ENCODE measurements at places on chromosomes 5 and 9.

- DNase-seq: no peak
Observed at GRCh38 chr9:123739902-123740301, 190.0 kb downstream of the DENND1A start.

- DNase-seq: peak; percentile 46
Observed at GRCh38 chr9:81848472-81848871, 79.8 kb upstream of the SPATA31D4 start.

GRCh38 chr5:2779459-2779858 lies 28.0 kb upstream of the IRX2 start:
- DNase-seq: no peak

DNA sequence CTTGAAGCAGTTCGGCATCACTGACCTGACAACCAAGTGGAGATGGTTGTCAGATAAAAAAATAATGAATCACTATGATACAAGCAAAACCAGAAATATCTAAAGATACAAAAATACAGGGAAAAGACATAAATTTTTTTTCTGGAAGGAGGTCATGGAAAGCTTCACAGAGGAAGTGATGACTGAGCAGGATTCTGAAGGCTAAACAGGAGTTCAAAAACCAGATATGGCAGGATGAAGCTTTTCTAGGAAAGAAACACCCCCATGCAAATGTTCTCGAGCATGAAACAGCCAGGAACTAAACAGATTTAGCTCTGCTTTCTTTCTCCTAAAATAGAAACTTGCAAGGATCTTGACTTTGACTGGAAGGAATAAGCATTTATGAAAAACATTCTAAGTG lies 60.7 kb upstream of the IFNE start:
- DNase-seq: no peak

GRCh38 chr5:96822686-96823459 lies 15.1 kb upstream of the ERAP1 start:
- DNase-seq: no peak

DNA sequence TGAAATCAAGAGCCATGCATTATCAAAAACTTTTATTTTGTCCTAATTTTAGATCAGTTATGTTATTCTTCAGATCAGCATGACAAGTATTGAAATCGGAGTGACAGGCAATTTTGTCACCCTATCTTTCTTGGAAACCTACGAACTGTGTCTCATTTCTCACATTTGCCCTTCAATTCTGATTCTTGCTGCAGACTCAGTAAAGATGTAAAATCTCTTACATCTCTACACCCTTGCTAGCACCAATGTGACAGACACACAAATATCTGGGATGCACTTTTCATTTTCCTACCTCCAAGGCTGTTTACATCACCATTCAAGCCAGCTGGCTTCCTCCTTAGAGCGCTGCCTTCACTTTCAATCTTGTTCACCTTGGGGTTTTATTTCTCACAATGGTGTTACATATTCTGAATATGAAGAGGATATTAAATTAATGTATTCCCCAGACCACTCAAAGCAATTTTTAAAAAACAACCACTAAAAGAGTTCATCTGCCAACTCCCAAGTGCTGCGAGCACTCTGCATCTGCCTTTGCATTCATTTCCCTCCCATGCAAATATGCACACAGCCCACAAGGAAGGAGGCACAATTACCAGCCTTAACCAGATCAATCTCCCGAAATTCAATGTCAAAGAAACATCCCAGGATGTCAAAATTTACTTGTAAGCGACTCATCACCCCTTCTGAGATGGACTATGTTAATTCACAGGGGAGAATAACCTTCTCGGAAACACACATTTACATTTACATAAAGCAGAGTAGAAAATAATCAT lies 164.3 kb downstream of the ENC1 start:
- DNase-seq: no peak

DNA sequence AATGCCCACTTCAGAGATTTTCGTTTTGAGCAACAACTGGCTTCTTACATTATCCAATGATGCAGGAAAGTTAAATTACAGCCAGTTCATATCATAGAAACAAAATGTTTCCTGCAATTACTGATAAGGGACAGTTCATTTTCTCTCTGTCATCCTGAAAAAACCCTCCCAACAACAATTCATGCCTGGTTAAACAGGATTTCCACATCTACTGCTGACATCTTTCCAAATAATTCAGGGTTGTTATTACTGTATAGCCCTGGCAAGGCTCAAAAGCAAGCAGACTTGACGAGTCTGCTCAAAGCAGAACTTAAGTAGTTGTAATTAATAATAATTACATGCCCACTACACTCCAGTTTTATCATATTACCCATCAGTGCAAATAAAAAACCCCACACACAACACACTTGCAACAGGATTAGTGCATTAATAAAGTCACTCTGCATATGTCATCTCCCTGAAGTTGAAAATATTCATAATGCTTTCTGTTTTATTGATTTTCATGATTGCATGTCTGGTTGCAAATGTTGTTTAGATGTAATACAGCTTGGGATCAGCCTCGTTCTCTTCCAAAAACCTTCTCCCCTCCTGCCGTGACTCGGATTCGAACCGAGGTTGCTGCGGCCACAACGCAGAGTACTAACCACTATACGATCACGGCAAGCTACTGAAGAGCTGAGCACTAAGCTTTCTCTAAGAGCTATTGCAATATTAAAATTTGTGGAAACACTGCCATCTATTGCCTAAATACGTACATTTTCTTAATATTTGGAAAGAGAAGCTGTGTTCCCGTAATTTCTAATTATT lies 119.6 kb upstream of the NFIB start:
- peak; percentile 90 for DNase-seq

DNA sequence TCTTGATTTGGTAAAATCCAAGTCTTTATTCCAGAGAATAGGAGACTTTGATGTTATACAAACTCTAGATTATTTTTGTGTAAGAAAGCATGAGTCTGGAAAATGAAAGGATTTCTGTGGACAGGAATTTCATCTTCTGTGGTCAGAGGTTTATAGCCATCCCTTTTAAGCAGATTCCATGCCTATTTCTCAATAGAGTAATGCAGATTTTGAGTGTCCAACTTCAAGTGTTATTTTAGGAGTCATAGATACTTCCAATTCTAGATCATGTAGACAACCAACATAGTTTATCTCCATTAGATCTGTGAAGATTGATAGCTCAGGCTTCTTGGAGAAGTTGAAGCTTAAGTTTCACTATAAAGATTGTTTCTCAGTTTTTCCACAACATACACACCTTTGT lies 379.7 kb downstream of the PSAT1 start:
- DNase-seq: peak; percentile 93

DNA sequence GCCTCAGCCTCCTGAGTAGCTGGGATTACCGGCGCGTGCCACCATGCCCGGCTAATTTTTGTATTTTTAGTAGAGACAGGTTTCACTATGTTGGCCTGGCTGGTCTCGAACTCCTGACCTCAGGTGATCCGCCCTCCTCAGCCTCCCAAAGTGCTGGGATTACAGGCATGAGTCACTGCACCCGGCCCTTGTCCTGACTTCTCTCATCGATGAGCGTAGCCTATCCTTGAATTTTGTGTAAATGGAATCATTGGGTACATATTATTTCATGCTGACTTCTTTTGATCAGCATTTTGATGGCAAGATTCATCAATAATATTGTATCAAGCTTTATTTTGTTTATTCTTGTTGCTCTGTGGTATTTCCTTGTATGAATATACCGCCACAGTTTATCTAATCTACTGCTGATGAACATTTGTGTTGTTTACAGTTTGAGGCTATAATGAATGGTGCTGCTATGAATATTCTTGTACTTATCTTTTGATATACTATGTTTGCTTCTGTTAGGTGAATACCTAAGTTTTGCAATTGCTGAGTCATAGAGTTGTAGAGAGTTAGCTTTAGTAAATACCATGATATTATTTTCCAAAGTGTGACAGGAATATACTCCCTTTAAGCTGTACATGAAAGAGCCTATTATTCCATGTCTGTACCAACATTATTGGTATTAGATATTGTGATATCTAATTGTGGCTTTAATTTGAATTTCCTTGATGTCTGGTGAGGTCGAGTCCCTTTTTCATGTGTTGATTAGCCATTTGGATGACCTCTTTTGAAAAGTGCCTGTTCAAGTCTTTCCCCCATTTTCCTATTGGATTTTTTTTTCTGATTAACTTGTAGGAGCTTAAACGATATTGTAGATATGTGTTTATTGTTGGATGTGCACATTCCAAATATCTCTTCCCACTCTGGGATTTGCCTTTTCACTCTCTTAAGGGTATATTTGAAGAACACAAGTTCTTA lies 107.5 kb downstream of the RGS3 start:
- DNase-seq: peak; percentile 21

DNA sequence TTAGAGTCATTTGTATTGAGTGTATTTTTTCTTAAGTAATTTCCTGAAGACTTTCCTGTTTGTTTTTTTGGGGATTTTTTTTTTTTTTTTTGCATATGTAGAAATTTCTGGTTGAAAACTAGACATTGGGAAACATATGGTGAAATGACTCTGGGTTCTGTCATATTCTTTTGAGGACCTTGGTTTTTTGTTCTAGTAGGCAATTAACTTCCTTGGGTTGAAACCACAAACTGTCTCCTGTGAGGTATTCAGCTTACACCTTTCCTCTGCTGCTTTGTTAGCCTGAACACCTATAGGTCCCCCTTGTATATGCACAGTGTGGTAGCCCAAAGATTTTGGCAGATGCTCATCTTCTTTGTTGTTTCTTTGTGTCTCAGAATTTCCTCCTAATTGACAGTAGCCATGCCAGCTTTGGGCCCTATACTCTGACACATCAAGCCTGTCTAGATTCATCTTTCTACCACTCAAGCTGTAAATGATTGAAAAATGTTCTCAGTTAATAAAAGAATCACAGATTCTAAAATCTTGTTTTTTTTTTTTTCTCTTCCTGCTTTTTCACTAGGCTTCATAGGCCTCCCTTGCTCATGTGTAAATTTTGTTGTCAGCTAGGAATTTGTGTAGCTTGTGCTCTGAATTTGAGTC lies 140.6 kb downstream of the COMMD10 start:
- no peak for DNase-seq

DNA sequence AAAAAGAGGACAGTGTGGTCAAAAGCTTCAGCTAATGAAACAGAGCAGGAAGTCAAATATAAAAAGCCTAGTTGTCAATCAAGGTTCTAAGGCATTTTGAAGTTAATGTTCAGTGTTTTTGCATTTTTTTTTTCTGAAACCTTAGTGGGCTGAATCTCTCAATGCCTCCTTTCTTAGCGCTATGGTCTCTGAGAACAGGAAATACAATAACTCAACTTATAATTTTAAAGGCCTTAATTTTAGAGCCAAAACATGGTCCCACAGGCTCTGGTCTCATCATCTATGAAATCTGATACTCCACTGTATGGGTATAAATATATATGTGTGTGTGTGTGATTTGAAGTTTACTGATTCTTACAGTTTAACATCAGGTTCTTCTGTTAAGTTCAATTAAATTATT lies 63.3 kb upstream of the DPYSL3 start:
- no peak for DNase-seq

DNA sequence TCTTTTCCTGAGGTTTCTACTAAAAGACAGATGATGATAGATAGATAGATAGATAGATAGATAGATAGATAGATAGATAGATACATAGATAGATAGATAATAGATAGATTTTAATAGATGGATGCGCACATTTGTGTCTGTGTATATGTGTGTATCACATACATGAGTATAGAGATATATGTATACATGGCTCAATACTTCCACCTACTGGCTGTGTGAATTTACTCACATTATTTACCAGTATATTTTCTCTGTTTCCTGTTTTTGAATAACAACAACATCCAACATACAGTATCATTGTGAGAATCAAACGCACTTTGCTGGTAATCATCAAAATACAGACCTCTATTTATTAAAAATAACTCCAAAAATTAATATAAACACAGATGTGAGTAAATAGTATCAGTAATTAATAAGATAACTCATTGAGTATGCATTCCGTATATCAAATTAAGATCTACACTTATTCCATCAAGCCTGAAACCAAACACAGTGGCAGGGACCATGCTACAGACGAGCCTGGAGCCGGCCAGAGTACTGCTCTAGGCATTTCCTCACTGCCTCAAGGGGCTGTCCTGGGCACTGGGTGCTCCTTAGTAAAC lies 338.0 kb downstream of the SEMA5A start:
- DNase-seq: peak; percentile 81

DNA sequence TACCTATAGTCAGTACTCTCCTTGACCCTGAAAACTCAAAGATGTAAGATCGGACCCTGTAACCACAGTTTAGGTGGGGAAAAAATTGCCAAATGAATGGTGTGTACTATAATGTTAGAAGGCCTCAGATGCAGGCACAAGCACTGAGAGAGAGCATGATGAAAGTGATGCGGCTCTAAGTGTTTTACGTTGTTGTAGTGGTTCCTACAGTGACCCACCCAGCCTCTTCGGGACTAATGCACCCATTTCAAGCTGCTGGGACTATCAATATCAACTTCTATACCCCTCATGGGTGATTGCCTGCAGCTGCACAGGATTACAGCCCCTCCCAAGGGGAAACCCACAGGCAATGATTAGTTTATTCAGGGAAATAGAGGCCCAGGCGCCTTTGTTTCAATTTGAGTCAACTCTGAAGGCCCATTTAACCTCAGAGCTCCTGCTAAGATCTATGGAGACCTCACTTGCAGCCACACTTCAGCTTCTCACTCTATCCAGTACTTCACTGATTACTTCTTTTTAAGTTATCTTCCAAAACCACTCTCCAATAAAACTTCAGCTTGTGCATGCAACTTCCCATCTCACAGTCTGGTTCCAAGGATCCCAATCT lies 340.7 kb downstream of the NR2F1-AS1 start:
- DNase-seq: no peak
